ENCODE measurements at places on chromosomes 13 and 19.

DNA sequence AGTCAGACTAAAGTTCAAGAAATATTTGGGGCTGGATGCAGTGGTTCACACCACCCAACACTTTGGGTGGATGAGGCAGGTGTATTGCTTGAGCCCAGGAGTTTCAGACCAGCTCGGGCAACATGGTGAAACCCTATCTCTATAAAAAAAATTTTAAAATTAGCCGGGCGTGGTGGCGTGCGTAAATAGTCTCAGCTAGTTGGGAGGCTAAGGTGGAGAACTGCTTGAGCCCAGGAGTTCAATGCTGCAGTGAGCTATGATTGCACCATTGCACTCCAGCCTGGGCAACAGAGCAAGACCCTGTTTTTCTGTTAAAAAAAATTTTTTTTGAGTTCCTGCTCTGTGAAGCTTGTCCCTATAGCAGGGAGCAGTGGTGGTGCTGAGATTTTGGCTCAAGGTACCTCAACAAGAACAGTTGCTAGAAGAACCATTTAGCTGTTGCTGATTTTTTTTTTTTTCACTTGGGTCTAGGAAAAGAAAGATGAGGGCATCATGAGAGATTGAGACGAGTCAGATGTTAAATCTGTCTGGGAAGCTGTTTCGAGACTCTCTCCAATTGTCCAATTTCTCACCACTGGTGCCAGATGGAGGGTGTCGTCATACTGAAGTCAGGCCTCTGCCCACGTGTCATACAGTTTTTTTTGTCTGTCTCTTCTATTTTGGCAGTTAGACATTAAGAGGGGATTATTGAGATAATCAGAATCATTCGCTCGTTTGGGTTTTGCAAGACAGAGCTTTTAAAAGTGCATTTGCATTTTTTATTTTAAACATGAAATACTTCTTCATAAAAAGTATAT is 3.7 kb downstream of the SLC25A42 start:
- DNase-seq = no peak

- no peak for DNase-seq
Measured at GRCh38 chr19:5470264-5470671, 15.1 kb downstream of the ZNRF4 start.

- no peak for DNase-seq
Measured at GRCh38 chr13:24107955-24108614, 52.4 kb upstream of the SPATA13 start.

GRCh38 chr19:44021221-44021620 is 4.0 kb upstream of the ZNF222 start:
- no peak for DNase-seq

GRCh38 chr19:51994048-51994644 is 7.5 kb upstream of the ZNF350 start:
- DNase-seq = no peak

GRCh38 chr13:23087880-23088279 is 92.9 kb upstream of the SGCG start:
- no peak for DNase-seq

- peak; percentile 29 for DNase-seq
Measured at GRCh38 chr13:99197117-99197651, 3.5 kb upstream of the UBAC2 start.

GRCh38 chr19:51794885-51795490 is at the start of gene FPR3:
TSS of gene FPR3 (plus strand) at chr19:51795157. CDS start at chr19:51823749, 28,592 bp downstream.
- DNase-seq = no peak

DNA sequence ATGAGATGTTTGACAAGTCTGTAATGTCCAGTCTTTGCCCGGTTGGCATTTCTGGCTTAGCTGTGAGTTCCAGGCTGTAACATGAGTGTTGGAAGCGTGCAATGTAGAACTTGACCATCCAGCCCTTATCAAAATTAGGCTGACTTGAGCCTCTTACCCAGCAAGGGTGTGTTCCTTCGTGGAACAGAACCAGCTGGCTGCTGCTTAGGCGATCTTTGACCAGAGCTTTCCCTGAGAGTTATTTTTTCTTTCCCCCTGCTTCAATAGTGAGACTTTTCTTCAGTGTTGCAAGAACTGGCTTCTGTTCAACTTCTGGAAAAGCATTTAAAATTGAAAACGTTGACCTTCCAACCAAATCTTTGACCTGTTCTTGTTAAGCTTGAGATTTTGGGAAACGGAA is 6.5 kb downstream of the TNFSF13B start:
- no peak for DNase-seq

DNA sequence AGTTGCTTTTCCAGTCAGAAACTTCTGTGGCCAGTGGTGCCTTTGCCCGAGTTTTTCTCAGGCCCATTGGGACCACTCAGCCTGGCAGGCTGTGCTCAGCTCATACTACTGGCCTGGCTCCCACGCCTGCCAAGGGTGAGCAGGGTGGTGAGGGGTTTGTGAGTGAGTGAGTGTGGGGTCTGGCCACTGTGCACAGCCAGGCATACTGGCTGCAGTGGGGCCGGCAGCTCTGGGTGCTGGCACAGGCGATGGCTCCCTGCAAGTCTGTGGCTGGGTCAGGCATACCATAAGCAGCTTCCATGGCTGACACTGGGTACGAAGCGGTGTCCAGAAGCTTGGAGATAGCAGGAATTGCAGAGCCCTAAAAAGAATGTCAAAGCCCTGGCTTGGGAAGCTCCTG is 161.0 kb downstream of the SLITRK6 start:
- no peak for DNase-seq

DNA sequence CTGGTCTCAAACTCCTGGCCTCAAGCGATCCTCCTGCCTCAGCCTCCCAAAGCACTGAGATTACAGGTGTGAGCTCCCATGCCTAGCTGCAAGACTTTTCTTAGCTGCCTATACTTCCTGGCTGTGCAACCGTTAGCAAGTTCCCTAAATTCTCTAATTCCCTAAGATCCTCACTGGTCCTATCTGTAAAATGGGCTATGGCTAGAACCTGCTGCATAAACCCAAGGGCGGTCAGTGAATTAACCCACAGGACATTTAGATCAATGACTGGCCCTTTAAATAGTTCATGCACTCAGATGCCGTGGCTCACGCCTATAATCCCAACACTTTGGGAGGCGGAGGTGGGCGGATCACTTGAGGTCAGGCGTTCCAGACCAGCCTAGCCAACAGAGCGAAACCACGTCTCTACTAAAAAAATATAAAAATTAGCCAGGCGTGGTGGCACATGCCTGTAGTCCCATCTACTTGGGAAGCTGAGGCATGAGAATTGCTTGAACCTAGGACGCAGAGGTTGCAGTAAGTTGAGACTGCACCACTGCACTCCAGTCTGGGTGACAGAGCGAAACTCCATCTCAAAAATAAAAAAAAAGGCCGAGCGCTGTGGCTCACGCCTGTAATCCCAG is 4.1 kb upstream of the C19orf53 start:
- no peak for DNase-seq

GRCh38 chr13:109497917-109498316 is 288.5 kb downstream of the IRS2 start:
- no peak for DNase-seq

DNA sequence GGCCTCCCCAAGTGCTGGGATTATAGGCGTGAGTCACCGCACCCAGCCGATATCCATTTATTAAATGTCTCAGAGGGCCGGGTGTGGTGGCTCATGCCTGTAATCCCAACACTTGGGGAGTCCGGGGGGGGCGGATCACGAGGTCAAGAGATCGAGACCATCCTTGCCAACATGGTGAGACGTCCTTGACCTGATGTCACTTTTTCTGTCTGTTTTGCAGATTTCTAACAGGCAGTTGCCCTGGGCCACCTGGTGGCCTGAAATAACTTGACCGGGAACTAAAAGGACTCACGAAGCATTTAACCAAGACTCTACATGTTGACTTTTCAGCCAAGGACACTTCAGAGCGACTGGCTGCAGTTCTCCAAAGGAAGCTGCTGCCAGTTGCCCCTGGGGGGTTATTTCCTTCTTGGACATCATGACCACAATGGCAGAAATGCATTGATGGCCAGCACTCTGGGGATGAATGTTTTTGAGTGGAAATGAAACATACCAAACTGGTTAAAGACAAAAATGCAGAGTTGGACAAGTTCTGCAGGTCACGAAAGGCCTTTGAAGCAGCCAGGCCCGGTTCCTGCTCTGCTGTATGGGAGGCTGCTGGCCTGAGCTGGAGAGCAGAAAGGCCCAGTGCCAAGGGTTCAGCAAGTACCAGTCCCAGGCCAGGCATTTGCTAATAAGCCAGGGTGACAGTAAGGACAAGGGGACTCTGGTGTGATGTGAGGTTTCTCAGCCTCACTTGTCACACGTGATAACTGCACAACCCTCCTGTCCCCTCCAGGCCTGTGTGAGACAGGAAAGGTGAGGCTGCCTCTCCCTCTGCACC is 8.3 kb downstream of the ZNF837 start:
- DNase-seq = no peak

- no peak for DNase-seq
Measured at GRCh38 chr13:49874430-49874829, 61.7 kb downstream of the SPRYD7 start.

DNA sequence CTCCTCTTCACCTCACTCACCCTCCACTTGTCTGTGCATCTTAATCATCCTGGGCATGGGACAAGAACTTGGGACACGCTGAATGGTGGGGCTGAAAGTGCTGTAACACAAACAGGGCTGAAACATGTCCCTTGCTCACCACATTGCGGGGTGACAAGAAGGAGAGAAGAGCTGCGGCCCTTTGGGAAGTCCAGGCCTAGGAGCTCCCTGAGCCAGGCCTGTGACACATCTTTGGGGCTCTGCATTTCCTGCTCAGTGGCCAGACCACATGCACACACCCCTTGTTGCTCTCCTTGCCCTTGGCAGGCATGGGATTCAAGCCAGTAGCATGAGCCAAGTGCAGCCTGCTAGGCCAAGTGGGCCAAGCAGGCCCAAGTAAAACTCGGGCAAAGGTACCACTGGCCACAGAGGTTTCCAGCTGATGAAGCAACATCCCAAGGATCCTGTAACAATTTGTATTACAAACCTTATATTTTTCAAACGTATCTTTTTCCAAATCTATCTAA is 1384.3 kb upstream of the PCDH20 start:
- DNase-seq = no peak

DNA sequence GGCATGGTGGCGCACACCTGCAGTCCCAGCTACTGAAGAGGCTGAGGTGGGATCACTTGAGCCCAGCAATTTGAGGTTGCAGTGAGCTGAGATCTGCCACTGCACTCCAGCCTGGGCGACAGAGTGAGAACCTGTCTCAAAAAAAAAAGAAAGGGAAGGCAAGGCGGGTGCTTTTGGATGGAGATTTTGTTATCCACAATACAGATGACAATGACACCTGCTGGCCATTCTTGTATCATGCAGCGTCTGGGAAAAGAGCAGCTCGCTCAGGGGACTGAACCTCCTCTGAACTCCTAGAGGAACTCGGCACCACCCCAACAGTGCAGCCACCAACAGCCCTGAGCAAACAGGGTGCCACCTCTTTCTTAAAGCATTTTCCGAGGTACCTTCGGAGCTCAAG is 22.8 kb downstream of the HAUS8 start:
- DNase-seq = peak; percentile 37

DNA sequence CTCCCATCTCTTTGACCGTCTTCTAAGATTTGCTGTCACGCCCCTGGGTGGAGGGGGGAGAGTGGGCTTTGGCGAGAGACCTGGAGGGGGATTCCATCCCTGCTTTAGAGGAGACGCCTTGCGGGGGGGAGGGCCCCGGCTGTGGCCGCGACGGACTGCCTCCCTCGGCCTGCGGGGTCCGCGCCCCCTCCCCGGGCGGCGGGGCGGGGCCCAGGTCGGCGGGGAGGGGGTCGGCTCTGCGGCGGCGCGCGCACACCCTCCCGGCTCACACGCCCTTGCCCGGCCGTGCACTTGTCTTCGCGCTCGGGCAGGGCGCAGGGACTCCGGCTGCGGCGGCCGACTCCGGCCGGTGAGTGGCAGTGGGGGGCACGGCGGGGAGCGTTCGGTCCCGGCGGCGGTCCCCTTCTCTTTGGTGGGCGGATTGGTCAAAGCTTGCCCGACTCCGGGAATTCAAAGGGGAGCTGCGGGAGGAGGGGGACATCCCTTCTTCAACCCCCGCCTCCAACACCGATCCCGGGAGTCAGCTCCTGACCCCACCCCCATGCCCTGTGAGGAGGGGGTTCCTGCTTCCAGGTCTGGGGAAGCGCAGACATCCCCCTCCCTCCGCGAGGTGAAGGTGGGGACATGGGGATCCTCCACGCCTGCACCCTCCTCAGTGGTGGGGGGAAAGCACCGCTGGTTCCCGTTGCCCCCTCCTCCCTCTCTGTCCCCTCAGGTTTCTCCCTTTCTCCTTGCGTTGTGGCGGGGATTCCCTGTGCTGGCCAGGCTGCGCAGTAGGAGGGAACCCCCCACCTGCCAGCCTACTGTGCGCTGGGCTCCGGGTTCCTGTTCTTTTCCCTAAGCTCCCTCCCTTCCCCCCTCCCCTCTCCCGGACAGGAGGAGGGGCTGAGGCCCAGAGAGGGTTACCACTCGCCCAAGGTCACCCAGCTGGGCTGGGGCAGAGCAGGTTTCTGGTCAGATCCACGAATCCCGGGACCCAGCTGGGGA is 14.6 kb upstream of the KCNN1 start:
- no peak for DNase-seq

GRCh38 chr13:32209652-32210051 is 105.5 kb downstream of the ZAR1L start:
- DNase-seq = no peak

Data from NCI-H2171 (cell line).